ENCODE measurements at places on chromosomes 5 and 9.

DNA sequence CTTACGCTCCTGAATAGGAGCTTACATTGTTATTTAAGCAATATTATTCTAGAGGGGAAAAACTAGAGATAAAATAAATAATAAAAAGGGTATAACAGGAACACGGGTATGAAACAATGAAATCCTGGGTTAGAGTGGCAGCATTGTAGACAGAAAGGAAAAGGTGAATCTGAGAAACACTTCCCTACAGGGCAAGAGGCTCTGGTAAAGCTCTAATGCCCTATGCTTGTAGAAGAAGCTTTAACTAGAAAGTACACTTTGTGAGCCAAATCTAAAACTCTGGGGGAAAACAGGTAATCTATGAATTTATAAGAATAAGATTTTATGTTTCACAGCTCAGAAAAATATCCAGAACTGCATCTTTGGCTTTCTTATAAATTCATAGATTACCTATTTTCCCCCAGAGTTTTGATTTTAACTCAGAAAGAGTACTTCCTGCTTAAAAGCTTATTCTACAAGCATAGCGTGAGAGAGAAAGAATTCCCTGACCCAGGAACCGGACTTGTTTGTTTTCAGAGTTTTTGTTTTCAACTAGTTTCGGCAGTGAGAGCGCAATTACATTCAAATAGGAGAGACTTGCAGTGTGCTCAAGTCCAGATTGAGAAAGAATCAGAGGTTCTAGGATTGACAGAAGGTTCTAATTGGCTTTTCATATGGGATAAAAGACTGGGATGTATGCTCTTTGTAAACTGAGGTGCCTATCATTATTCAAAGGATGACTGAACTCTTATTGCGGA lies 651.0 kb upstream of the RORB start:
- DNase-seq: no peak

GRCh38 chr9:94511134-94511954 lies 43.5 kb upstream of the PCAT7 start:
- DNase-seq: no peak

DNA sequence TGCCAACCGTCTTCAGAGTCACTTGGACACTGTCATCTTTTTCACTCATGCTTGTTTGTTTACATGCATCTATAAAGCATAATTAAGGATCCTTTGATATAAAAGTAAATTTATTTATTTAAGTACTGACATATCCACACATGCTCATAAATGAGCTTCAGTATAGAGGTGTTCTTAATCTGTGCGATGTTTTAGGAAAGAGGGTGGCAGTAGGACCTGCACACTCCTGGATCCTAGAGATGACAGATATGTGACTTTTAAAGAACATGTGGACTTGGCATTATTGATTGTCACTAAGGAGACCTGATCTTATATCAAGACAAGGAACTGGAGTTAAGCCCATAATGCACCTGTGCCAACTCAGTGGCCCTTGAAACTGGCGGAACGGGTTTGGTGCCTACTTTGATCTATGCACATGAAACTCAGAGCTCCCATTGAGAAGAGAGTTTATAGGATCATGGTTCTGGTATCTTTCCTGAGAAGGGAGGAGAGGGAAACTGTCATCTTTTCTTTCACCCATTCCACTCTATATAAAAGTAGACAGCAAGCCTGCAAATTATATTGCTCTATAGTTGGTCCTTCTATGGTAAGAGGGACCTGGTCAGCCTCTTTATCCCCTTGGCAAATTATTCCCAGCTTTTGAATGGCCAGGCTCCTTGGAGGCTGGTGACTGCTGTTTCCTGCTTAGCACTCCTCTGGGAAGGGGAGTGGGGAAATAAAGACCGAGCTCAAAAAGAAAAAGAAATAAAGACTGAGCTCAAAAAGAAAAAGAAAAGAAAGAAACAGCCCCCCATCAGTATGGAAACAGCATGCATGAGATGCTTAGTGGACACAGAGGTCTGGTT lies 57.8 kb upstream of the LIFR start:
- no peak for DNase-seq

DNA sequence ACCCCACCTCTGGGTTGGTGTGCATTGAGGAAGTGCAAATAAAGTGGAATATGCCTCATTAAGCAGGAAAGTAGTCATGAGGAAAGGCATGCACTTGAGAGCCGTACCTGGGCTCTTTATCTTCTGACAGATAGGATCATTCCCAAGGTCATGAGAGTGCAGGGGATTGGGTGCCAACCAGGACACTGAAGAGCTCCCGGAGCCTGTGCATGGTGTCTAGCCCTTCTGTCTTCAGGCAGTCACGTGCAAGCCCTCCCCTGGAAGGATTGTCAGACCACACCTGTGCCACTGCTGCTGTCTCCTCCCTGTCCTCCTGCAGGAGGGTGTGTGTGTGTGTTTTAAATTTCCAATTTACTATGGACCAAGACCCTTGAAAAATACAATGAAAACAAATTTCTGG lies 69.6 kb downstream of the PDE8B start:
- no peak for DNase-seq

- DNase-seq: no peak
Measured at GRCh38 chr5:66653325-66653724, 57.1 kb downstream of the MAST4 start.

GRCh38 chr5:151218177-151218576 lies 5.7 kb downstream of the CCDC69 start:
- no peak for DNase-seq

- no peak for DNase-seq
Measured at GRCh38 chr5:61869333-61869732, 436.7 kb upstream of the KIF2A start.

DNA sequence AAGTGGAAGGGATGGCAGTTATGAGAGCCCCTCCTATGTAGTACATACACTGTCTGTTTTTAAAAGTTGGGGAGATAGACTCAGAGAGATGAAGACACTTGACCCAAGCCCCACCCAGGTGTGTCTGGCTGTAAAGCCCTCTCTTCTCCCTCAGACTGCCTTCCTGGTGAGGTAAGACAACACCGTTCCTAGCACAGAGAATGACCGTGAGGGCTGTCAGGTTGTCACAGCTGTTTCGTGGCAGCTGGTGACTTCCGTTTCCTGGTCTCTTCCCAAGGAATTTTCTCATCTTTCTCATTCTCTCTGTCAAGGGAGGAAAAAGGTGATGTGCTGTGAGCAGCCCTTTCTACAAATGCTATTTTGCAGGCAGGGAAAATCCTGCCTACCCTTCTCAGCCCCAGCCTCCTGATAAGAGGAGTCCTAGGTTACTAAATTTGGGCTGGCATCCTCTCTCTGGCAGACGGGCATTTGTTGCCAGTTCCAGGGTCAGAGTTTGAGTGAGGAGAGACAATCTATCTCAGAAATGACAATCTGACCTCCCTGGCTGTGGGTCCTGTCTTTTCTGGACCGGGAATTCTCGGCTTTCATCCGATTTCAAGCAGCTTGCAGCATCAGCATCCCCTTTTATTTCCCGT lies 263.5 kb upstream of the PANK3 start:
- DNase-seq: no peak

DNA sequence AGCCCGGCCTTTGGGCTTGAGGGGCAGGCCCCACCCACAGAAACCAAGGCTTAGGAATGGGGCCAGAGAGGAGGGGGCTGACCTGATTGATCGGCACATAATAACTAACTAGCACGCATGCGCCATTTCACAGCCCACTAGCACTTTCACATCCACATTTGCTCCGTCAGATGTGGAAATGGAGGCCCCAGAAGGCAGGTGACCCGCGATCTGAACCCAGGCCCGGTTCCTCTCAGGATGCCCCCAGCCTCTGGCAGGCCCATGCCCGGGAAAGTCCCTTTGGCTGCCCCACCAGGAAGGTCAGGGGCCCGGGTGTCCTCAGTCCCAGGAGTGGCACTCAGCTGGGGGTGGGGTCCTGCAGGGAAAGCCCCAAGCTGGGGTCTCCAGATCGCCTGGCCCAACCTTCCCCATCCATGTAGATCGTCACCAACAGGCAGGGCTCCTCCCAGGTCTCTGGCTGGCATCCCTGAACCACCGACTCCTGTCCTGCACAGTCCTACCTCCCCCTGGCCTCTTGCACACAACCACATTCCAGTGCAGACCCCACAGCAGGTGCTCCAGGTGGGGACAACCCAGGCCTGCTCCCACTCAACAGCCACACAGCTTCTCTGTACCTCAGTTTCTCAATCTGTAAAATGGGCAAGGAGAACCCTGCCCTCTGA lies 46.7 kb downstream of the VAV2 start:
- DNase-seq: no peak

GRCh38 chr5:96893342-96893741 lies 17.0 kb downstream of the ERAP2 start:
- DNase-seq: no peak

- no peak for DNase-seq
Measured at GRCh38 chr5:61232490-61233050, 70.3 kb upstream of the SMIM15 start.

- no peak for DNase-seq
Measured at GRCh38 chr9:34686231-34686630, 4.8 kb downstream of the CCL19 start.

DNA sequence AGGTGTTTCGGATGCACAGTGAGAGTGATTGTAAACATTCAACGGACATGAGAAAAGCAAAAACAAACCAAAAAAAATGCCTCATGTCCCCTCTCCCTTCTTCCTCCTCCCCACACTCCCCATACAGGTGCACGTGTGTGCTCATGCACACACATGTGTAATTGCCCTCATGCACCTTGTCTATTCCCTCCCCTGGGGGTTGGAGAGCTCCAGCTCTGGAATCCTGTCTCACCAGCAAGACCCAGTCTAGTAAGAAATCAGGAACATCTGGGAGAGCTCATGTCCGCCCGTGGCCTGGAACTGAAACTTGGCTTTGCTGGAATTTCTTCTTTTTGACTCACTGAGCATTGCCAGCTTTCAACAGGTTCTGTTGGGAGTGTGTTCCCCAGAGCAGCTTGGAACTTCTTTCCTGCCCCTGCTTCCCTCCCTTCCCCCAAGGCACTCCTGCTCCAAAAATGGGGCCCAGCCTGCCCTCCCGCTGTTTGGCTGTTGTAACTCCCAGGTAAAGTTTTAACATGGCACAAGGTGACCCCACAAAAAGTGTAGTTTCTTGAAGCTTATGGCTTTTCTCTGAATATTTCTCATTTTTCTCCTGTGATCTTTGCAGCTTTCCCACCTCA lies 190.1 kb downstream of the NR3C1 start:
- DNase-seq: no peak

- no peak for DNase-seq
Measured at GRCh38 chr9:91765296-91765695, 184.7 kb downstream of the ROR2 start.

GRCh38 chr9:103183701-103184171 lies 188.6 kb downstream of the CYLC2 start:
- no peak for DNase-seq

DNA sequence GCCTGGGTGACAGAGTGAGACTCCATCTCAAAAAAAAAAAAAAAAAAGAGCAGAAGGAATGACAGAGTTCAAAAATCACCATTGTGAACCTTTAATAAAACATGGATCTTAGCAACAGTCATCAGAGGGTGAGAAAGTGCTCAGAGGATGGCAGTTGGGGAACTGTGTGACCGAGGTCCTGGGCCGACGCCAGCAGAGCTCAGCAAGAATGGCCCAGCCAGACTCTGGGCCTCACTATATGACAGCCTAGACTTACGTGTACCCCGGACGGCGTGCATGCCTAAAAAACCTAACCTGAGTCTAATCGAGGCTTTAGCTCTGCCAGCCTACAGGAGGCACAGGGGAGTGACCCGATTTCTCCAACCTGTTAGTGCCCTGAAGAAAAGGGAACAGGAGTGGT lies 64.3 kb downstream of the MVB12B start:
- no peak for DNase-seq

DNA sequence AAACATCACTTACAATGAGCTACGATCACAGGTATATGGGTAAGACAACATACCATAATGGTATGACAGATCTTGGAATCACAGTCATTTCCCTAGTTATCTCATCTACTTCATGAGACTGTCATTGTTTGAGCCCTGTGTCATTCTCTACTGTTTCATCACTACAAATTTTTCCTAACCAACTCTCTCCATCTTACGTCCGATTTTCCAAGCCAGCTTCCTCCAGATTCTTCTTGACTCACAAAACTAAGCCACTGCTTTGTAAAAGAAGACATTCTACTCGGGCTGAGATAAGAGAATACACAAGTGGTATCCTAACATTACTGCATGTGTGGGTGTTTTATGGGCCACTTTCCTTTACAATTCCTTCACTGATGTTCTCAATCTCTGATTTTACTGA lies 49.6 kb downstream of the SERINC5 start:
- no peak for DNase-seq

GRCh38 chr9:77488439-77489126 lies 159.5 kb downstream of the GNA14 start:
- no peak for DNase-seq
